ENCODE measurements at places on chromosomes 2 and 18.

DNA sequence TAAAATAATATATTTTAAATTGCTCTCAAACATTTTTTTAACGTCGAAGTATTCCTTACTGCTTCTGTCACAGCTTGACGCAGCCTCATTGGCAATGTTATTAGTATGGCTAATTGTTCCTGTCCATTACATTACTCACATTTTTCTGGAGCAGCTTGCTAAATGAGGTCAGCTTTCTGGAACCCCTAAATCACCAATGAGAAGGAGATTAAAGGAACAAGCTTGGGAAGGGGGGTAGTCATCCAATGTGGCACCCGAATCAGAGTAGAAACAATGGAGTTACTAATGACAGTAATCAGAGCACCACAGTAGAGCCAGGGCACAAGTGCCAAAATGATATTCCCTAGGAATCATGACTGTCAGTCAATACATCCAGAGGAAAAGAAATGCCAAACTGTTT lies 5.1 kb downstream of the NEUROD1 start:
- DNase-seq: no peak

DNA sequence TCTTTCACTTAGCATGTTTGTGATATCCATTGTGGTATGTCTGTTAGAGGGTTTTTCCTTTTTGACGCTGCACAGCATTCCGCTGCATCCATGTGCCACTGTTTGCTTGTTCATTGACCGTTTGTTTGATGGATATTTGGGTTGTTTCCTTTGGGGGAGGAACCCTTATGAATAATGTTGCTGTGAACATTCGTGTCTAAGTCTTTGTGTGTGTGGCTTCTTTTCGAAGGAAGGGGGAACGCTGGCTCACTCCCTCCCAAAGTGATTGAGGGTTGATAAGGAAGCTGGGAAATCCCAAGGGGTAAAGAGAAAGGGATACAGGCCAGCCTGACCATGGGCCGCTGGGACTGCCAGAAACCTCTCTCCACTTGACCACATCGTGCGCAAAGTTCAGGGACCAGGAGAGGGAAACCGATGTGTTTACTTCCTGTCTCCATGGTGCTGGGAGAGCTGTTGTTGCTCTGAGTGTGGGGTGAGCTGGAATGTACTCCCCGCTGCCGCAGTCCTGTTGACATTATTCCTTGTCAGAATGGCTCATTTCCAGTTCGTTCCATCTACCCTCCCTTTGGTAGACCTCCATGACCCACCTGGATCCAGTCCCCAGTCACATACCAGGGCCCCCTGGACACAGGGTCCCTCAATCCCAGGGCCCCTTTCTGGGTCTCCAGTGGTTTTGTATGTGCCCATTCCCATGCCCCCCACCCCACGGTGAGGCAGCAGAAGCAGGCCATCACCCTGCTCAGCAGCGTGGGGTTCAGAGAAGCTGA lies 39.6 kb downstream of the HS1BP3 start:
- no peak for DNase-seq

DNA sequence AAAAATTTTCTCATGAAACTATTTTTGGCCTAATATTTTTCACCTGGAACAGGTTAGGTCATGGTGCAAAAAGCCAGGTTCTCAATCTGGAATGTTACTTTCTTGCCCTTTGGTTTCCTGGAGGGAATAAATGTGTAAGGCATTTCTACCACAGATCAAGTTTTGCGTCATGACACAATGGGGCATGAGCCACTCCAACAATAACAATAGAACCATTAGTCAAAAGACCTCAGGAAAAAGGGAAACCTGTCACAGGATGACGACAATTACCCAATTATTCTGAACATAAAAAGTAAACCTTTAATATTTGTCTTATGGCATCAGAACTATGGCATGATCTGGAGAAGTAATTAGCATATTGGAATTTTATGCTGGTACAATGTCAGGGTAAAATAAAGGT lies 88.2 kb upstream of the HNRNPA3 start:
- no peak for DNase-seq

DNA sequence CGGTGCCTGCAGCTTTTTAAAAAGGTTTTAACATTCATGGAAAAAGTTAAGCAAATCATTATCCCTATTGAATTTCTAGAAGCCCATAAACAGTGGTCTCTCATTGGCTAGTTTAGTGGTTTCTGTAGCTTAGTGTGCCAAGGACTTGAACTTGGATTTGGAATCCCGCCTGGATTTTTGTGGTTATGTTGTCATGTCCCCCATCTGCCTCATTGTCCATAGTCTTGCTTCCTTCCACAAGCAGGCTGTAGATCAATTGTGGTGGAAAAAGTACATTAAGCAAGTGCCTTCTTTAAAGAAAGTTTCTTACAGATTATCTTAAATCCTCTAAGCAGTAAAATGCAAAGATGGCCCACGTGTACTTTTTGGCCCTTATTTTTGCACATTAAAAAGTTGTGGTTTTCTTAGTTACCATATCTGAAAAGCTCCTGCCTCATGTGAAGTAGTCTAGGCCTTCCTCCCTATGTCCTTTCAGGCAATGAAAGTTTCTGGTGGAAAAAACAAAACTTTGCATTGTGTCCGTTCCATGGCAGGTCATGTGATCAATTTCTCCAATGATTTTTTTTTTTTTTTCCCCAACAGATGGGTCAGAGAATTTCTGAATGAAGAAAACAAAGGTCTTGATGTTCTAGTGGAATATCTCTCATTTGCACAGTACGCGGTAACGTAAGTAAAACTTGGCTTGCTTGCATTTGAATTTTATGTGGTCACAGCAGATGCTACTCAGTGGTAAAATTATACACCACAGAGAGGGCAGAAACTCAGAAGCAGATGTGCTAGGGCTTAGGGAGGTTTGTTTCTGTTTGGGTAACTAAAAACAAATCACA lies 158.9 kb downstream of the PRPF40A start:
- peak; percentile 81 for DNase-seq

DNA sequence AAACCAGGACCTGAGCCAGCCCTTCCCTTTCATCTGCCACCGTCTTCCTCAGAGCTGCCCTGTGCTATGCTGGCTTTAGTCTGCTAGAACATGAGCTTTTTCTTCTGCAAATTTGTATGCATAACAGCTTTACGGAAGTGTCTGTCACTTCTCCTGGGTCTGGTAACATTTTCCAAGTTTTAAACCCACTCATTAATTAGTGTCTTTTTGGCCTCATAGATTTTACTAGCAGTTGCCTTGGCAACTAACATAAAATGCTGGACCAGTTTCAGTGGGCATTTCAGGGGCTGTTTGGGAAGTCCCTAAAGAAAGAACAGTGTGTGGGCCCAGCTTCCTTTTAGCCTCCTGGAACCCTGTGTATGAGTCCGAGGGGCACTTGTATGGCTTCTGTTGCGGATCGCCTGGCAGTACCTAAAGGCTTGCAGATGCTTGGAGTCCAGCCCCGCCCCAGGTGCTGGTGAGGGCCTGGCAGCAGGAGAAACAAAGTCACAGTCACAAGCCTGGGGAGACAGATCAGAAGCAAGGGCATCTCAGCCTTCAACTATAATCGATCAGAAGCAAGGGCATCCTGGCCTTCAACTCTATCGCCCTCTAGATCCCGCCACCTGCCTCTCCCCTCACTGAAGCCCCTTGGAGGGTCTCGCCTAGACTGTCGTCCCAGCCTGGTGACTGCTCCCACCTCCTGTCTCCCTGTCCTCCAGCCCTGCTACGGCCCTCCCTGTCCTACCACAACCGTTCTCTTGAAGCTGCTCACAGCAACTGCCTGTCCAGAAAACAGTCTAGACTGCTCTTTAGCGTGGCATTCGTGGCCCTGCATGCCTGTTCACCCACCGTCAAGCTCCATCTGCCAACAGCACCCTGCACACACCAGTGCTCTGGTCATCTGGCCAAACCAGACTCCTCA lies 36.8 kb upstream of the MAPRE3 start:
- no peak for DNase-seq

DNA sequence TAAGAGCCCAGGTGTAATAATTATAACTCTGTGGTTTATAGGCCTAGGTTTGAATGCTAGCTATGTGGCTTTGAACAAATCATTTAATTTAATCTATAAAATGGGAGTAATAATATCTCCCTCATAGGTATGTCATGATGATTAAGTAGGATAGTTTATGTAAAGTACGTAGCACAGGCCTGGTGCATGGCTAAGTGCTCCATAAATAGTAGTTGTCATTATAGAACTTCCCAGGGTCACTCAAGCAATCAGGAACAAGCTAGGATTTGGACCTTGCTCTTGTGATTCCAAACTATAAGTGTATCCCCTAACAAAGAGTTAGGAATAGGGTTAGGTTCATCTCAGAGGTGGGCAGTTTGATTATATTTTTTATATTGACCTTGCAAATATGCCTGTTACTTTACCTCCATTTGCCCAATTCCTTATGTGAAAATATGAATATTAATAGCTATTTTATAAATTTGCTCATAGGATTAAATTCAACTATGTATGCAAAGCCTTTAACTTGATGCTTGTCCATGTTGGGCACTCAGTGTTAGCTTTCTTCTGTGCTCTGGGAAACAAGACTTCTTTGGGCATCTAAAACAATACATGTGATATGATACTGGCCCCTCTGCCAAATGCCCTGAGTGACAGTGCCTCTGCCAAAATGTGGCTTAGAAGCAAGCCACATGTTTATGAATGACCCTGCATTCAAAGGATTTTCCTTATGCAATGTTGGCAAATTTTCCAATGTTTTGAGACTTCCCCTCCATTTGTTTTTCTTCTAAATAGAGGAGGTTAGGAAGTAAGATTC lies 353.6 kb downstream of the KIAA1328 start:
- DNase-seq: no peak

DNA sequence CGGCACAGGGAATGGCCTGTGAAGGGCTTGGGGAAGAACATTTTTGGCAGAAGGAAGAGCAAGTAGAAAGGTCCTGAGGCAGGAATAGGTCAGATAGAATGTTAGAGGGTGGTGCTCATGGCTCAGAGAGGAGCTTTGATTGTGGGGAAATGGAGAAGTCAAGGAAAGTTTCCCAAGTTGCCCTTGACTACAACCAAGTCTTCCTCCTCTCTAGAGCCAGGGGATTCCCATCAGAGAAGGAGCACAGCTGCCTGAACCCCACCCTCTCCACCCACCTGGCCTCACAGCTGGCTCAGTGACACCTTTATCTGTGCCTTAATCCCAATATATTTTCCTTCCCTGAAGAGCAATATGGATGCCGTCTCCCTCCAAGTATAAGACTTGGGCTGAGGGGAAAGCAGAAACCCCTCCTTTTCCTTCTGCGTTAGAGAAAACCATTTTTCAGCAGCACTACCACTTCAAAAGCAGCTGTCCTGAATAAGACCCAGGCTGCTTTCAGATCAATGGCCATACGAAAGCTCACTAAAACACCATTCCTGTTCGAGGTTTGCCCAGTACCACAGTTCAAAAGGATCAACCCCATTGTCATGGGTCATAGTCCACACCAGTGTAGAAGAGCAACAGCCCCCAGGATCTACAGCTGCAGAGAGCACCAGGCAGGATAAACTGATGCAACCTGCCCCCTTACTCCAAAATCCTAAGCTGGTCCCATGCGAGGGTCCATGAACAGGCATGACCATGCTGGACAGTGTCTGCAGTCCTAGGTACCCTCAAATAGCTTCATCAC lies 199.6 kb downstream of the AFF3 start:
- DNase-seq: no peak

DNA sequence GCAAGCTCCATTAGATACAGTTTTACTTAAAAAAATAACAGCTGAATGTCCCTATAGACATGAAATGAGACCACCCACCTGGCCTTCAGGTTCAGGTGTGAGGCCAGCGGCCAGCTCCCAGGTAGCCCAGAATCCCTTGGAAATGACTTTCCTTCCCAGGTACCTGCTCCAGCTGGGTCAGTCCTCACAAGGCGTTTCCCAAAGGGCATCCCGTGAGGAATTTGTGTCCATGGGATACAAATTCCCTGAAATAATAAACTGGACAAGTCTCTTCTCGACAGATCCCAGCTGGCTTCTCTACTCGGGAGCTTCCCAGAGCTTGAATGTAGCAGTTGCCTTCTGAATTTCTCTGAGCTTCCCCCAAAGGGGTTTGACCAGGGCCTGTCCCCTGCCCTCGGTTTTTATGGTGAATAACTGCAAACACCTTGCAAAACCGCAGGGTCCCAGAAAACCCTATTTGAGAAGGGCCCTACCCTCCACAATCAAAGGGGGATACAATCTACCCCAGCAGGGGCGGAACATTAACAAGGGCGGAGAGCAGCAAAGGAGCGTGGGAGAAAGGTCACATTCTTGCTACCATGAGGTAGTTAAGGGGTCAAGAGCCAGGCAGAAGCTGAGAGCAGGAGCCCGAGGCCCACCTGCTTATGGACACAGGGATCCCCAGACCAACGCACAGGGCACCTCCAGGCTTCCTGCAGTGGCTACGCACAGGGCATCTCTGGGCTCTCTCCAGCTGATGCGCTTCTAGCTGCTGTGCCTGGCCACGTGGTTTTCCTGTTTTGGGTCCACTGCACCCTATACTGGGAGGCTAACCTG lies 107.7 kb downstream of the HDAC4 start:
- no peak for DNase-seq

DNA sequence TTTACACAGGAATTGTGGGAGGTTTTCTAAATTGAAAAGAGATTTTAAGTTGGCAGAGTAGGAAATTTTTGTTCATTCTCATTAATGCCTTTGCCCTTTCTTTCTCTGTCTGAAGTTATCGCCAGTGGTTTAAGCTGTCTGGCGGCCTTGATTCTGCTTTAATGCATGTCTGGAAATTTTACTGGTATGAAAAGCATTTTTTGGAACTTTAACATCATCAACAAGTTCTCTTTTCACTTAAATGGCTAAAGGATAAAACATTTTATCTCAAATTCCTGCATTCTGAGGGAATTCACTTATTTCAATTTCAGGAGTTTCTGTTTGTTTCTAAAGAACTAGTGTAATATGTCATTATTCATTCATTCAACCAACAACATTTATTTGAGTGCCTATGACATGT lies 233.9 kb upstream of the FOSL2 start:
- DNase-seq: no peak

DNA sequence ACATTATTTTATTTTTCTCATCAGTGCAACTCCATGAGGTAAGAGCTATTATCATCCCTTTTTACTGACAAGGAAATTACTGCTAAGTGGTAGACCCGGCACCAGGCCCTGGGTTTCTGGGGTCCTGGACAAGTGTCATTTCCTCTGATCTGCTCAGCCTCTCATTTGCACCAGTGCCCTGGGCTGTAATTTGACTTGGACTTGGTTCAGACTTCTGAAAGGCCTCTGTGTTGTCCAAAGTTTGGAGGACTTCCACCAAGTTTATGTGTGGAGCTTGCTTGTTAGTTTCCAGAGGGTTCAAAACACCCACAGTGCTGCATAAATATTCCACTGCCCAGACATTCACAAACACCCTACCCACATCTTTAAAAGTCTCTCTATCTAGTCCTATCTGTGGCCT lies 44.0 kb upstream of the PPP1CB start:
- no peak for DNase-seq

GRCh38 chr2:68176657-68177056 lies 19.0 kb downstream of the PNO1 start:
- no peak for DNase-seq

- no peak for DNase-seq
These were observed 1.4 kb downstream of the CCT7 start for GRCh38 chr2:73235315-73236028.
